ENCODE measurements at places on chromosomes 4 and X. TPM values are rescaled to one million over a fixed set of nuclear protein-coding genes. Genes with fewer than 3 reads are reported as not detected.

GRCh38 chr4:20829617-20830357, 129.5 kb downstream of the PACRGL start:
- no peak for DNase-seq
- H3K36me3 ChIP-seq = no peaks in the 10 kb centered on the region
- H3K27ac ChIP-seq = no peak overlapping the region

DNA sequence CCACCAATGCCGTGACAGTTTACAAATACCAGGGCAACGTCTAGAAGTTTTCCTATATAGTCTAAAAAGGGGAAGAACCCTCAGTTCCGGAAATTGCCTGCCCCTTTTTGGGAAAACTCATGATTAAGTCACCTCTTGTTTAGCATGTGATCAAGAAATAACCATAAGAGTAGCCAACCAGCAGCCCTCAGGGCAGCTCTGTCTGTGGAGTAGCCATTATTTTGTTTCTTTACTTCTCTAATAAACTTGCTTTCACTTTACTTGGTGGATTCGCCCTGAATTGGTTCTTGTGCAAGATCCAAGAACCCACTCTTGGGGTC, 20.0 kb upstream of the HOPX start:
- H3K4me1 ChIP-seq = no peaks in the 10 kb centered on the region
- H3K27ac ChIP-seq = no peak overlapping the region
- no peaks in the 10 kb centered on the region for H3K27me3 ChIP-seq
- DNase-seq = no peak

DNA sequence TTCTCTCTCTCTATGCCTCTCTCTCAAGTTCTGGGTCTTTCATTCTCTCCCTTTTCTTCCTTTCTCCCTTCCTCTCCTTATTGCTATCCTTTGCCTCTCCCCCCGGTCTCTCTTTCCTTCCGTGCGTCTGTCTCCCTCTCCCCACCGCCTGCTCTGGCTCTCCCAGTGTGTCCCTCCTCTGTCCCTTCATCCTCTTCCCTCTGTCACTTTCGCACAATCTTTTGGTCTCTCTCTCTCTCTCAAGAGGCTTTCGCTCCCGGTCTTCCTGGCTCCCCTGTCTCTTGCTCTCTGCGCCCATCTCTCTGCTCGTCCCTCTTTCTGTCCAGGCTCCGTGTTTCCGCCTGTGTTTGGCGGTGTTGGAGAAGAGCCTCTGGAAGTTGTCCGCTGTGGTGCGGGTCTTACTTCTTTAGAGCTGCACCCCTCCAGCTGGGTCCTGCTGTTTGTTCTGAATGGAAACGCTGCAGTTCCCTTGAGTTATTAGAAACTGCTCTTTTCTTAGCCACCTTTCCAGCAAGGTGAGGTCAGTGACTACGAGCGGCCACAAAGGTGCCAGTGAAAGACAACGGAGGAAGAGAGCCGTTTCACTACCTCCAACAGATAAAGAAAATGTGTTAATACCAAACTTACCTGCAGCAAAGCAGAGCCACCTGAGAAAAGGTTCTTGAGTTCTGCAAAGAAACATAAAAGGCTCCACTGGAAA, 1.1 kb downstream of the BMPR1B start:
- H3K27me3 ChIP-seq = peaks cover 17% of the 10 kb centered on the region
- no peaks in the 10 kb centered on the region for H3K36me3 ChIP-seq
- H3K27ac ChIP-seq = peak overlapping the region; percentile 49
- peak overlapping the region; percentile 17 for H3K4me3 ChIP-seq

DNA sequence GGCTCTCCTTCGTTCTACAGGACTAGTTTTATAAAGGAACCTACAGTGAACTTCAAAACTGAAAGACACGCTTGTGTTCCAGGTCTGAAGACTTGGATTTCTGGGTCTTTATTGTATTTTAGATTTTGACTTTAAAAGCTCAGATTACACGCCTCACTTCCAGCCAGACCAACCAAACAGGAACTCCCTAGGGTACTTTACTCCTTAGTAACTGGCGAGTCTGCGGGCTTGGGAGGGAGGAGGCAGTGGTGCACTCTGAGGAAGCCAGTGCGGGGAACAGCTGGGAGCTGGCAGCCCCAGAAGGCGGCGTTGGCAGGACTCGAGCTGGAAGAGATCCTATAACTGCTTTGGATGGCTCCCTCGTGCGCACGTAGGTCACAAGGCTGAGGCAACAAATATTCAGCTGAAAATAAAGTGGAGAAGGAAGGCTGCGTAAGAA, 391 bp upstream of the PHKA1 start:
- peak; percentile 49 for DNase-seq
- H3K36me3 ChIP-seq = no peaks in the 10 kb centered on the region
- H3K27me3 ChIP-seq = no peaks in the 10 kb centered on the region

GRCh38 chrX:40105835-40106675, 8.3 kb upstream of the BCOR start:
- no peaks in the 10 kb centered on the region for H3K4me1 ChIP-seq
- H3K27ac ChIP-seq = peak overlapping the region; percentile 97
- peak; percentile 72 for DNase-seq
- peak overlapping the region; percentile 49 for H3K4me3 ChIP-seq
- peaks cover 21% of the 10 kb centered on the region for H3K27me3 ChIP-seq

DNA sequence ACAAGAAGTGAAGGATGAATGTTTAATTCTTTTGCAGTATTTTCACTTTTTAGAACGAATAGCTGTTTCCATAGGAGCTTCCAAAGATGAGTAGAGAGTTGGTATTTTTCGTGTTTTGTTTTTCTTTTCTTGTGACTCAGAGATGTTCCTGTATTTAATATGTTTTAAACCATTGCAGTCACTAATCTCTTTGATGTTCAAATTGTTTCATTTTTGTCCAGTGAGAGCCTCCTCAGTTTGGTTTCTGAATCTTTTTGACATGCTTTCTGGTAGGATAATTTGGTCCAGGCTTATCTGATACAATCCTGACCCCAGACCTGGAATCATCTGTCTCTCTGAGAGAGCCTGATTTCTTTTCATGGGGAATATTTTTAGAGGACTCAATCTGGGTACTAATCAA, 41.6 kb downstream of the BEX3 start:
- no peak overlapping the region for H3K27ac ChIP-seq
- H3K36me3 ChIP-seq = no peaks in the 10 kb centered on the region
- H3K4me3 ChIP-seq = no peak overlapping the region
- no peaks in the 10 kb centered on the region for H3K27me3 ChIP-seq

- H3K4me3 ChIP-seq = no peak overlapping the region
- no peaks in the 10 kb centered on the region for H3K4me1 ChIP-seq
- no peak overlapping the region for H3K27ac ChIP-seq
- DNase-seq = no peak
- H3K27me3 ChIP-seq = no peaks in the 10 kb centered on the region
- H3K36me3 ChIP-seq = no peaks in the 10 kb centered on the region
Measured at GRCh38 chr4:103719105-103719829, 518 bp downstream of the TACR3 start.

GRCh38 chrX:110327336-110327735, 9.5 kb upstream of the AMMECR1 start:
- no peak for DNase-seq
- H3K4me3 ChIP-seq = no peak overlapping the region
- no peaks in the 10 kb centered on the region for H3K36me3 ChIP-seq
- no peak overlapping the region for H3K27ac ChIP-seq

DNA sequence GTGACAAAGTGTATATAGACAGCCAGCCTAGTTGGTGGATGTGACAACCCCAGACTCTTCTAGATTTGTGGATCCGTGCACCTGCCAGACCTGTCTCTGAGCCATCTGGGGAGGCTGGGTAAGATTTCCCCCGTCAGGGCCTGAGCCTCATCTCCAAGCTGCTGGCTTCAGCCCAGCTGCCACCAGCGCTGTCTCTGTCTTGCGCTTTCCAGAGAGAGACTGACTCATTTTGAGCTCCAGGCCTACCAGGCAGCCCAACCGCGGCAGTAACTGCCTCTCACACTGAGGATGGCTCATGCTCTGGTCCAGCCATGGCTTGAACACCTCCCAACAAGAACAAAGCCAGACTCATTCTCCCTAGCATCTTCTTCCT, 26.4 kb downstream of the NOP14 start:
- DNase-seq = peak; percentile 21
- H3K27me3 ChIP-seq = no peaks in the 10 kb centered on the region
- no peaks in the 10 kb centered on the region for H3K36me3 ChIP-seq
- H3K4me3 ChIP-seq = no peak overlapping the region

The ZAR1 gene
- total RNA-seq = not detected

The SERTM2 gene
- total RNA-seq = 12.6 TPM

The LRIT3 gene
- total RNA-seq = 0.26 TPM

The NPY1R gene
- 5.9 TPM for total RNA-seq

The NXF2 gene
- total RNA-seq = not detected

The CHRDL1 gene
- total RNA-seq = 27.4 TPM

Measured in uterus (tissue), 4 donors.